C1 segment of cervical spinal cord (tissue), 14 donors: ENCODE measurements at places on chromosomes 6 and 20.

- DNase-seq = no peak
These were observed 64.2 kb upstream of the GGTLC1 start for GRCh38 chr20:24052599-24053275.

DNA sequence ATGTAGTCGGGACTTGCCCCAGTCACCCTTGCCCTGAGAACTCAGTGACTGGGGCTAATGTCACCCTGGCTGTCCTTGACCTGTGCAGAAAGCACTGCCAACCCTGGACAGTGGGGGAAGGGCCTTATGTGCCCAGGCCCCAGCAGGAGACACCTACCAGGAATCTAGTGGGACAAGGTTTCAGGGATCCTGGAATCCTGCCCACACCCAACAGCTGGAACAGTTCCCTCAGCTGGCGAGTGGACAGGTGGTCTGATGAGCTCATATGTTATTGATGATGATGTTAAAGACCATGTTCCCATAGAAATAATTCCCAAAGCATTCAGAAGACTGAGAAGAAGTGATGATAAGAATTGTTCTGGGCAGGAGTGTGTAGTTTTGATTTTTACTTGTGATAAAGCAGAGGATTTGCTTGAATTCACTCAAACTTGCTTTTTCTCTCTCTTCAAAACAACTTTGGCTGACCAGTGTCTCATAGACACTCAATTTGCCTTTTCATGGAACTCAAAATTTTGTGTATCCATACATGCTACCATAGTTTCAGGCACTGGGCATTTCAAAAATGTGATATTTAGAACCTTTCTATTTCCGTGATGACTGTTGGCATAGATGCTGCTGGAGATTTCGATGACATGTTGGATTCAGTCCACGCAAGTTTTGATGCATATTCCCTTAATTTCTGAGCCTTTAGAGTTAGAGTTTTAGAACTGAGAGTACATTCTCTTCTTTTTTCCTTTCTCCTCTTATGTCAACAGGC lies 79.3 kb downstream of the SLC22A3 start:
- DNase-seq = no peak

DNA sequence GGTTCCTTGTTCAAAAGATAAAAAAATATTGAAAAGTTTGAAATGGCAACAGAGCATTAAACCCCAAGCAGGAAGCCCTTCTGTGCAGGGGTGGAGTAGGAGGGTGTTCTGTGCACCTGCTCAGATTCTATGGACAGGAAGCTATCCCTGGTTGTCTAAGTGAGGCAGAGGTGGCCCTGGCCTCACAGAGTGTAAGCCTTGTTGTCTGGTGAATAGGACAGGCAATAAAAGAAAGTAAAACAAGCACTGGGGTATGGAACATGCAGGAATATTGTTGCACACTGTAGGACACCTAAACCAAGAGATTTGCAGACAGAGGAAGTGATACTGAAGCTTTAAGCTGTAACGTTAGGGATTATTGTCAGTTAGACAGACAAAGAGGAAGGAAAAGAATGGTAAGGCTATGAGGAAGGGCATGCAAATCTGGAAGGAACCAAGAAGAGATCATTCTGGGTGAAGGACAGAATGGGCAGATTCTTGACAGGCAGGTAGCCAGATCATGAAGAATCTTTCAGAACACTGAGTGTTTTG lies 66.8 kb downstream of the TBC1D7 start:
- DNase-seq = no peak

GRCh38 chr6:128882991-128883611 lies at the start of gene LAMA2:
Gene LAMA2, plus strand, starts transcription at chr6:128883138. Its CDS starts 108 bp downstream, at chr6:128883246.
- DNase-seq = peak; percentile 65

GRCh38 chr20:19812056-19812455 lies 54.0 kb downstream of the RIN2 start:
- no peak for DNase-seq

DNA sequence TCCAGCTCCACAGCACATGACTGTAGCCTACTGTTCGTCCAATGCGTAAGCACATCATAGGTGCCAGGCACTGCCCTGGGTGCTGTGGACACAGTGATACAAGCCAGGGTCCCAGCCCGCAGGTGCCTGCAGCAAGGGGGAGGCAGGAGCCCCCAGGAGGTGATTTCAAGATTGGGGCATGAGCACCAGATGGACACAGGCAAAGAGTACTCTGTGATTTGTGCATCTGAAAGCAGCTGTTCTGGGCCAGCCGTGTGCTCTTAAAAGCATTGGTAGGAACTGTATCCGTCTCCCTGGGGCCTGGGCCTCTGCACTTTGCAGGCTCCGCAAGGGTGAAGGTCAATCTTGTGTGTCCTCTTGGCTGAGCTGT lies 149.8 kb downstream of the SYCP2 start:
- no peak for DNase-seq

DNA sequence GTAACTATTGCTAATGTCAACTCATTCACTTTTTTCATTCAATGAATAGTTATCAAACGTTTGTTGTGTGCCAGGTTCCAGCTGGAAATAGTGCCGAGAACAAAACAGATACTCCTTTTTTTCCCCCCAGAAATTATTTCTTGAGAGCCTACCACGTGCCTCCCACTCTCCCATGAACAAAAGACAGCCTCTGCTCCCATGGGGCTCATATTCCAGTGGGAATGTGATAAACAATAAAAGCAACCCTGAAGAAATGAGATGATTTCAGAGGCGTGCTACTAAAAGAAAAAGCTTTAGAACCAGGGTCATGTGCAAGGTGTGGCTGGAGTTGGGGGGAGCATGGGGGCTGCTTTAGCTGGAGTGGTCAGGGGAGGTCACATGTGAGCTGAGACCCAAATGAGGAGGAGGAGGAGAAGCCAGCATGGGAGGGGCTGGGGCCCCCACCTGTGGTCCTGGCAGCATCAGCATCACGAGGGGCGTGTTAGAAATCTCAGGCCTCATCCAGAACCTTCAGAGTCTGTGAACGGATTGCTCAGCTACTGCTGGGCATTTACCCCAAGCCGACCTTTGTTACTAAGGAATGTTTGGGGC lies 157.4 kb downstream of the EYA2 start:
- DNase-seq = no peak

- DNase-seq = no peak
These were observed 64.9 kb downstream of the FNDC1 start for GRCh38 chr6:159234102-159234553.
